ENCODE measurements at places on chromosomes 7 and 10.

- no peak for DNase-seq
Observed at GRCh38 chr10:111522551-111522950, 445.7 kb downstream of the ADRA2A start.

GRCh38 chr7:146709451-146710027, 592.9 kb downstream of the CNTNAP2 start:
- no peak for DNase-seq

- no peak for DNase-seq
Observed at GRCh38 chr10:33621101-33621500, 286.6 kb upstream of the NRP1 start.

- DNase-seq: no peak
Observed at GRCh38 chr7:78684201-78684600, 769.3 kb downstream of the MAGI2 start.

DNA sequence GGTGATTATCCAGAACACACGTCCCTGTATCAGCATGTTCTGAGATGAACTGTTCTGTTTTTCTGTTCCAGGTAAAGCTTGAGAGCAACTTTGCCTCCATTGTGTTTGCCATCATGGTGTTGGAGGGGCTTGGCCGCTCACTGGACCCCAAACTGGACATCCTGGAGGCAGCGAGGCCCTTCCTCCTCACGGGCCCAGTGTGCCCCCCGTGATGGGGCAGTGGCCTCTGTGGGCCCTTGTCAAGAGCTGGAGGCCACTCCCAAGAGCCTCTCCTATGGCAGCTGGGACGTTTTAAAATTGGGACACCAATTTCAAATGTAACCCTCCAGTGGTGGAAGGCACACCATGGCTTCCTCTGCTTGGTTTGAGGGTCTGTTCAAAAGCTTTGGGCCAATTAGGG, 1.9 kb upstream of the NDUFB2 start:
- DNase-seq: no peak

GRCh38 chr10:51653025-51653424, 46.4 kb downstream of the CSTF2T start:
- no peak for DNase-seq

DNA sequence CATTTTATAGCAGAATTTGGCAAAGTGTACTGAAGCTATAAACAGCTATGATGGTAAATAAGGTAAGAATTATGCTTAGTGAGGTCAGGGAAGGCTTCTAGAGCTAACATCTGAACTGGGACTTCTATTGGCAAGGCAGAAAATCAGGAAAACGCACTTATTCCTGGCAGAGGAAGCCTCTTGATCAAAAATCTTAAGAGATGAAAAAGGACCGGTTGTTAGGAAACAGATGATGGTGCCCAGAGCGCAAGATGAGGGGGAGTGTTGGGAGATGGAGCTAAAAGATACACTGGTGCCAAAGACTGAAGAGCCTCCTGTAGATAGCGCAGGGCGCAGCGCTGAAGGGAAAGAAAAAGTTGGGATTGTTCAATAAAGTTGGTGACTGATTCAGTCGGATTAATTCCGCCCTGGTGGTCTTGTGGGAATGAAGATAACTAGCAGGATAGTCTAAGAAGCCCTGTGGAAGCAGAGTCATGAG, 550 bp upstream of the CALU start:
- DNase-seq: no peak

Data from T1000 (cell line).